ENCODE measurements at places on chromosomes 2 and 18. TPM values are rescaled to one million over a fixed set of nuclear protein-coding genes. Genes with fewer than 3 reads are reported as not detected.

GRCh38 chr2:119486196-119486827 is 38.0 kb downstream of the SCTR start:
- ATAC-seq = no peak

DNA sequence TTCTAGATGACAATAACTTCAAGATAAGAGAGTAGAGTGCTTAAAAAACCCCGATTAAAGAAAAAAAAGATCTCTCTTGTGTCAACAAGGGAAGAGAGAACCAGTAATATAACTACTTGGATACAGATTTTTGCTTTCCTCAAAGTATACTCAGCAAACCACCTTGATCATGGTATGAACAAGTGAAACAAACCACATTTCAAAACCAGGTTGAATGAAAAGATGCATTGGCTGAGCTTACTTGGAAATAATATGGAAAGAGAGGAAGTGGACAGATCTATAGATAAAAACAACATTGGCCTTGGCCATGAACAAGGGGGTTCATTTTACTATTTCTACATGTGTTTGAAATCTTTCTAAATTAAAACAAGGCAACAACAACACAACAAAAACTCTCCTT is 50.1 kb downstream of the ATP8B1 start:
- ATAC-seq = peak; percentile 76

DNA sequence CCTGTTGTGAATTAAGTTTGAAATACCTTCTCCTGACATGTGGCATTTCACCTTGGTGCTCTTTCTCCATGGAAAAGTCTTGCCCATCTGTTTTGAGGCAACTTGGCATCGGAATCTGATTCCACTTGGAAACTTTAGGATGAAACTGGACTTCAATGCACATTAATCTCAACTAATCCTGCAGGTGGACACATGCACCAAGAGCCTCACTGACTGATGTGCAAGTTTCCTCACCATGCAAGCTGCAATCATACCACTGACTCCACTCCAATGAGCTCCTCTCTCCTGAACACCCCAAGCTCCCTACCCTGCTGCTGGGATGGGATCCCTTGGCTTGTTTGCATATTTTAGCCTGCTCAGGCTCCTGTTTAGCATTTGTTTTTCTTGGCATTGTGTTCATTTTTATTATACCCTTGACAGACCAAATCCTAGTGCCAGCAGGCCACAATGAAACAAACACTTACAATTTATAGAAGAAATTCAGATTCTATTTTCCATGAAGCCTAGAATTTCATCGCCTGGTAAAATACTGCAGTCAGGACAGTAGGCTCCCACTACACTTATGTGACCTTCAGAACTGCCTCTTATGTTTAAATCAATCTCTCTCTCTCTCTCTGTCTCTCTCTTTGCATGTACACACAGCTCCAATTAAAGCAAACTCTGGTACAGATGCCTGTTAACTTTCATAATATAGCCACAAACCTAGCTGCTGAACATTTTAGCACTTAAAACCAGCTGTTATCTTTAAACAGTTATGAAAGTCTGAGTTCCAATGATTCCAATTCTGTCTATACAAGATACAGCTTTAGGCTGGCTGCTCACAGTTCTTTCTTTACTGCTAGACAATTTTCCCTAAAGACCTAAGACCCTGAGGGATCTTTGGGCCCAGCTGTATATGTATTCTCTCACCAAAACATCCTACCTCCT is 141.5 kb downstream of the OSR1 start:
- ATAC-seq = no peak

DNA sequence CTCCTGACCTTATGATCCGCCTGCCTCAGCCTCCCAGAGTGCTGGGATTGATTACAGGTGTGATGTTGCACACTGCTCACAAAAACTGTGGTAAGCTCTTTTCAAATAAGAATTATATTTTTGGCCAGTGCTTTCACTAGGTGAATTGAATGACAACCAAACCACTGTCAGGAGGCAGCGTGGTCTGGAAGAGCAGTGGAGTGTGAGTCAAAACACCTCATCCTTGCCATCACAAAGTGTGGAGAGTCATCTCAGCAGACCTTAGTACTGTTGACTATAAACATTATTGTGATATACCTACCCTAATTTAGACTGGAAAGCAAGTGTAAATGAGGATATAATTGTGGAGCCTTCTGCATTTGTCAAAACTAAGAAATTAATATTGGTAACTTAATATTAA is 61.3 kb downstream of the UBE2E3 start:
- peak; percentile 34 for ATAC-seq

The CFC1 gene
- not detected for total RNA-seq

- ATAC-seq = no peak
Observed at GRCh38 chr2:177260379-177260778, 4.1 kb downstream of the NFE2L2 start.

- ATAC-seq = no peak
Observed at GRCh38 chr18:75034937-75035336, 174.0 kb downstream of the PTGR3 start.

DNA sequence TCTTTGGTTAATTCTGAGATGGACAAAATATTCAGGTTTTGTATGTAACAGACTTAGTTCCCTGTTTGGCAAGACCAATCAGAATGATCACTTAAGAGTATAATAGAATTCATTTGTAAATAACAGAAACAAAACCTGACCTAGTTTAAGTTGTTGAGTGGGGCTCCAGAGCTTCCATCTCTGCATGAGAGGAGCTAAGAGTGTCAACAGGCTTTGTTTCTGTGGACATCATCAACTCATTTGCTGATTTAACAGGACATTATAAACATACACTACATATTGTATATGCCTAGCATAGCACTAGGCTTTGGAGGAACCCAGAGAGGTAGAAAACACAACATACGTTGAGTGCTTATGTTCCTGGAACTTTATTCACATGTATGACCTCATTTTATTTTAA is 75.3 kb upstream of the TRIB2 start:
- no peak for ATAC-seq

The PRKAG3 gene
- total RNA-seq = not detected

- peak; percentile 97 for ATAC-seq
Observed at GRCh38 chr2:151374436-151374835, 17.0 kb downstream of the TNFAIP6 start.

- no peak for ATAC-seq
Observed at GRCh38 chr2:228665232-228665631, 483.7 kb upstream of the SPHKAP start.

DNA sequence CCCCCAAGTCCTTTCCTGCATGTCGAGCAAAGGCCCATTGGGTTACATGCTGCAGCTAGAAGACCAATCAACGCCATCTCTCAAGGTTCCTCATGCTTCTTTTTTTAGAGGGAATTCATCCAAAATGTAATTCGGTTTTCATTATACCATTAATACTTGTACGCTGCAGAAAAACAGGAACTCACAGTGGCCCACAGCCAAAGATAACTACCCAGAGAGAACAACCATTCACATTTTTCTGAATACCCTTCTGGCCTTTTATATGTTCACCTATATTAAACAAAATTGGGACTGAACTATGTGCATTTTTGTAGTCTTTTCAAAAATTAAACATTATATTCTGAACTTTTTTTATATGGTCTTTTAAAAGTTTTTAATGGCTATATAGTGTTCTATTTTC is 25.8 kb downstream of the FARP2 start:
- ATAC-seq = no peak

GRCh38 chr2:31075941-31076590 is 62.2 kb downstream of the GALNT14 start:
- ATAC-seq = no peak

DNA sequence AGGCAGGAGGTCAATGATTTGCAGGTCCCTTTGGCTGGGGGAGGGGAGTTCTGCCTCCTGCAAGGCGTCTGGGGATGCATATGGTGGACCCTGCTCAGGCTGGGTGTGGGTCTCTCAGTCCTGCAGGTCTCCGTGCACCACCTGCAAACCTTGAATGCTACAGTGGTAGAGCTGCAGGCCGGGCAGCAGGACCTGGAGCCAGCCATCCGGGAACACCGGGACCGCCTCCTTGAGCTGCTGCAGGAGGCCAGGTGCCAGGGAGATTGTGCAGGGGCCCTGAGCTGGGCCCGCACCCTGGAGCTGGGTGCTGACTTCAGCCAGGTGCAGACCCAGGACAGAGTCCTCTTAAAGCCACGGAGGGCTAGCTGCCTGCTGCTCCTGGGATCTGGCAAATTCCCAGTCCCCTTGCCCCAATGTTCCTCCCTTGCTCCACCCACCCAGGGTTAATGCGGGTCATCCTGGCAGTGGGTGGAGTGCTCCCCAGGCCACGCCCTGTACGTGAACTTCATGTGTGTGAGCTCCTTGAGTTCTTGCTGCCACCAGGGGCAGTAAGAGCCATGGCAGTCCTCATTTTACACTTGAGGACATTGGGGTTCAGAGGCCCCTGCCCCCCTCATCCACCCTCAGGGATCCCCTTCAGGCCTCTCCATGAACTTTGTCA is 3.1 kb downstream of the PROM2 start:
- no peak for ATAC-seq

GRCh38 chr18:48862132-48862531 is 88.6 kb downstream of the SMAD7 start:
- ATAC-seq = no peak

The ANKRD53 gene
- total RNA-seq = not detected

GRCh38 chr2:44799105-44799504 is 142.4 kb upstream of the SIX3 start:
- ATAC-seq = no peak

GRCh38 chr2:27727257-27727656 is 44.3 kb upstream of the MRPL33 start:
- ATAC-seq = peak; percentile 43

- ATAC-seq = no peak
Observed at GRCh38 chr2:189621781-189622180, 39.5 kb upstream of the ASNSD1 start.

The KYNU gene
- total RNA-seq = 0.05 TPM

The CENPA gene
- total RNA-seq = 36.1 TPM

The ADD2 gene
- total RNA-seq = 2.0 TPM

The UGT1A4 gene
- total RNA-seq = not detected

The AGXT gene
- total RNA-seq = not detected

GRCh38 chr2:181891258-181891965 is at the start of gene ITPRID2:
ITPRID2 (plus strand) TSS chr2:181891730; CDS start chr2:181892067, 337 bp downstream.
- ATAC-seq = peak; percentile 92

DNA sequence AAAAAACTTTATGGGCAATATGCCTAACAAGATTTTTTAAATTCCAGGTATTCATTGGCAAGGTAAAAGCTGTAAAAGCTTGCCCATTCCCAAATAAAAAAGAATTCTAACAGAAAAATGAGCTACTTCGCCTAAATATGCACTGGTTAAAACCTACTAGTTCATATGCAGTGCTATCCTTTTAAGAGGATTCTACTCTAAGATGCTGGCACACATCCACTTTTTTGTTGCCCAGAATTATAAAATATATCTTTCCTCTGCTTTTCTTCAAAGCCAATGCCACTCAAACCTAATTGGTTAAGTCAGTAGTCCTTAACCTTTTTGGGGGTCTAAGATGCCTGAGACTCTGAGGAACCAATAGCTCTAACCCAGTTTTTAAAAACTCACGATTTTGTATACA is 3.2 kb downstream of the XPO1 start:
- ATAC-seq = no peak
